Stimulated activated CD8-positive, alpha-beta memory T cell treated with anti-CD3 and anti-CD28 coated beads, Interleukin-4, amount 100 ng/mL, for 1 hour (primary cell): ENCODE measurements at places on chromosomes 7 and 10.

DNA sequence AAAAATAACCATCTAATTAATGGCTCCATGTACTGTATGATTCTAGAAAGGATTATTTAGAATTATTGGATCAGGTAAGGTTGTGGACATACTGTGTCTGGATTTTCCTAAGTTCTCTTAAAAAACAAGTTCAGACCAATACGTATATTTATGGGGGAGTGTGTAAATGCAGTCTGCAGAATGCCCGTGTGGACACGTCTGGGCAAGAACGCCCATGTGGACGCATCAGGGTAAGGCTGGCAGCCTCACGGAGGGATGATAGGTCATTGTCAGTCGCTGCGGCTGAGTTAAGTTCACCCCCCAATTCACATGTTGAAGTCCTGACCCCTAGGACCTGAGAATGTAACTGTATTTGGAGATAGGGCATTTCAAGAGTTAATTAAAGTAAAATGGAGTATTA lies 160.0 kb upstream of the SHH start:
- DNase-seq = no peak

- DNase-seq = no peak
Observed at GRCh38 chr10:124870854-124871425, 69.3 kb downstream of the ABRAXAS2 start.

- DNase-seq = no peak
Observed at GRCh38 chr7:75928568-75928914, 13.6 kb downstream of the POR start.

- no peak for DNase-seq
Observed at GRCh38 chr7:94409200-94409948, 14.7 kb downstream of the COL1A2 start.
